ENCODE measurements at places on chromosomes 2 and 18.

GRCh38 chr2:55550368-55551102 lies 31.0 kb downstream of the CFAP36 start:
- no peak for DNase-seq

- DNase-seq = no peak
These were observed 11.7 kb upstream of the SMAD7 start for GRCh38 chr18:48962252-48962993.

GRCh38 chr2:1854729-1855547 lies 110.6 kb upstream of the PXDN start:
- no peak for DNase-seq

DNA sequence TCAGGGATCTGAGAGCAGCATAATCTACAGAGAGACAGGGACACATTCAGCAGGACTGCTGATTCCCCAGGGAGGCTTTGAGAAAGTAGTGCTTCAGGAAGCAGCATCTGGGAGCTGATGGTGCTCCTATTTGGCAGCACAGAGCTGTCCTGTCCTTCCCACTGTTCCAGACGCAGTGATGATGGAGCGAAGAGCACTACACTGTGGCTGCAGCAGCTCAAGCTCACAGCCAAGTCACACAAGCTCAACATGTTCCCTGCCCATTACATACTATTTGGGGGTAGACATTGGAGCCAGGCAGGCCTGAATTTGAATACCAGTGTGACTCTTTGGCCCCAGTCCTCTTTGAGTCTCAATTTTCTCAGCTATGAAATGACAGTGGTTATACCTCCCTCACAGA lies 15.2 kb upstream of the GALM start:
- DNase-seq = no peak

- no peak for DNase-seq
These were observed 70.2 kb downstream of the AOX1 start for GRCh38 chr2:200655918-200656580.

DNA sequence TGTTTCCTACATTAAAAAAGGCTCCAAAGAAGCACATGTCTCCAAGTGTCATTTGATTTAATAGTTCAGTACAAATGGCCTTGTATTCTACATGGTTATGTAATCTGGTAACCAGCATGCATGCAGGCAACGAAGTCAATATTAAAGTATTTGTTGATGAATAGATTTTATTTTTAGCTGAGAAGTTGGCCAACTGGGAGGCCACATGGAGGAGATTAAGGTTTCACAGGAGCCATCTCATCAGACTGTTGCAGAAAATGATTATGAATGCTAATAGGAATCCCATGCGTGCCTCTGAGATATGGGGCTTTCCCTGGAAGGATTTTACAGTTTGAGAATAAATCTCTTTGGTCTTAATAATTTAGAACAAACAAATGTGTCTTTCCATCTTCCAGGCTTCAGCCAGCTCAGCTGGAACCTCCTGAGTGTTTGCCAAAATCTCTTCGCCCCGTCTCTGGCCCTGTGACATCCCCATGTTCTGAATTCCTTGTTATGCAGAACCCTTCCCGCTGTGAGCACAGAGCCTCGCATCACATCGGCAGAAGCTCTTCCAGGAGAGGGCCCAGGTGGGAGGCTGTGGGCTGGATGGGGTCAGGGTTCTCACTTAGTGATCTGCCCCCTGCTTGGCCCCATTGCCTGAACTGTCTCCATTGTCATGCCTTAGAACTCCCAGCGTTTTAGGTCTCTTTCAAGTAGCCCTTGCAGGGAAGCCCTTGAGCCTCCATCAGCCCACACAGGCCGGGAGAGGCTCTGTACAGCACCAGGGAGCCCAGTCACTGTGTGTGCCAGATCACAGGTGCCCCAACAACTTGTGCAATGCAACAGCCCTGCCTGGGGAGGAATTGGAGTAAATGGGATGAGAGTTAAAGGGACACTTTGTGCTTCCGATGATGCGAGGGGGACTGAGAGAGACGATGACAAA lies 190.5 kb upstream of the TWIST2 start:
- no peak for DNase-seq

GRCh38 chr2:55901322-55901721 lies 22.3 kb downstream of the EFEMP1 start:
- DNase-seq = no peak

- DNase-seq = no peak
These were observed 925.7 kb downstream of the DCDC2C start for GRCh38 chr2:4628998-4629501.

- DNase-seq = peak; percentile 11
These were observed 247.5 kb downstream of the NBAS start for GRCh38 chr2:15313657-15314056.

Measured in GM18507 (cell line).